ENCODE measurements at places on chromosomes 7 and 10.

DNA sequence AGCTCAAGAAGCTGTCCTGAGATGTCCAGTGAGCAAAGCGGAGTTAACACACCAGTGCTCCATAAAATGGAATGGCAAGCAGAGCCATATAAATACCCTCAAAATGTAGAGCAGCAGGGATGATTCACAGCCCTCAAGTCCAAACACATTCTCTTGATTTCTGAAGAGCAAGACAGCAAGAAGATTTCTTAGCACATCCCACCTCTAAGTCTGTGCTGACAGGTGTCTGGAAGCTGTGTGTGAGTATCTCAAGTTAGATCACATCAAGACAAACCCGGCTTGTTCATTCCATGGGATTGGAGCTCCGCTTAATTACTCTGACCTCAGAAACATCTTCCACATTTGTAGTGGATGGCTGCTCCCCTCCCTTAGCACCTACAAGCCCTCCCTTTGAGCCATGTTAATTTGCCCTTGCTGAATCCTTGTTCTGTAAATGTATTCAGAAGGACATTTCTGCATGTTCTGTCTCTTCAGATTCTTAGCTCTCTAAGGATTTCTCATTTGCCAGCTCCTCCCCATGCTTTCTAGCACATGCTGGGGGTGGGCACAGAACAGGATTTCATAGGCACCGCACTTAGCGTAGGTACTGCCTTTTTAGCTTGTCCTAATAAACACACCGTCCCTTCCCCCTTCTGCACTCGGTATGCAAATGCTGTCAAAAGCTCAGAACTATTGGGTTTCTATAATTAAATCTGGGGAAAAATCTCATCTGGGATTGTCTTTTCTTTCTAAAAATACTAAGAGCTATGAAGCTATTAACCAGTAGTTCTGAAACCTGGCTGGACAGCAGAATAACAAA lies 112.7 kb downstream of the CPXM2 start:
- DNase-seq: no peak

DNA sequence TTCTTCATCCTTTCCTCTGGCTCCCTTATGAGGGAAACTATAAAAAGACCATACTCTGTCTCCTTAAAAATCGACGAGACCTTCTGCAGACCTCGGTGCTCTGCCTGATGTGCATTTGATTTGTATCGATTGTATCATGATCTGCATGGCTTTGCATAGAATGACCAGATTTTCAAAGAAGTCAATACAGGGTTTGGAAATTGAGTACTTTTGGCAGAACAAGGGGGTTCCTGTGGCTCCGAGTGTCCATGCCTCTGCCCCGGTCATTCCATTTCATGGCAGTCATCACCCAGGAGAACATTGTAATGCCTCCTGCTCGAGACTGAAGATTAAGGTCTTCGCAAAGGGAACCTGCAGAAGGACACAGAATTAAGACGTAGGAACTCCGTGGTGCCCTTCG lies 685 bp downstream of the CASP2 start:
- peak; percentile 17 for DNase-seq

- no peak for DNase-seq
Measured at GRCh38 chr10:9043466-9043865, 989.0 kb downstream of the GATA3 start.

DNA sequence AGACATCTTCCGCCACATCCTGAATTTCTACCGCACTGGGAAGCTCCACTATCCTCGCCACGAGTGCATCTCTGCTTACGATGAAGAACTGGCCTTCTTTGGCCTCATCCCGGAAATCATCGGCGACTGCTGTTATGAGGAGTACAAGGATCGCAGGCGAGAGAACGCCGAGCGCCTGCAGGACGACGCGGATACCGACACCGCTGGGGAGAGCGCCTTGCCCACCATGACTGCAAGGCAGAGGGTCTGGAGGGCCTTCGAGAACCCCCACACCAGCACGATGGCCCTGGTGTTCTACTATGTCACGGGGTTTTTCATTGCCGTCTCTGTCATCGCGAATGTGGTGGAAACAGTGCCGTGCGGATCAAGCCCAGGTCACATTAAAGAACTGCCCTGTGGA lies 1.9 kb downstream of the KCND2 start:
- peak; percentile 36 for DNase-seq

DNA sequence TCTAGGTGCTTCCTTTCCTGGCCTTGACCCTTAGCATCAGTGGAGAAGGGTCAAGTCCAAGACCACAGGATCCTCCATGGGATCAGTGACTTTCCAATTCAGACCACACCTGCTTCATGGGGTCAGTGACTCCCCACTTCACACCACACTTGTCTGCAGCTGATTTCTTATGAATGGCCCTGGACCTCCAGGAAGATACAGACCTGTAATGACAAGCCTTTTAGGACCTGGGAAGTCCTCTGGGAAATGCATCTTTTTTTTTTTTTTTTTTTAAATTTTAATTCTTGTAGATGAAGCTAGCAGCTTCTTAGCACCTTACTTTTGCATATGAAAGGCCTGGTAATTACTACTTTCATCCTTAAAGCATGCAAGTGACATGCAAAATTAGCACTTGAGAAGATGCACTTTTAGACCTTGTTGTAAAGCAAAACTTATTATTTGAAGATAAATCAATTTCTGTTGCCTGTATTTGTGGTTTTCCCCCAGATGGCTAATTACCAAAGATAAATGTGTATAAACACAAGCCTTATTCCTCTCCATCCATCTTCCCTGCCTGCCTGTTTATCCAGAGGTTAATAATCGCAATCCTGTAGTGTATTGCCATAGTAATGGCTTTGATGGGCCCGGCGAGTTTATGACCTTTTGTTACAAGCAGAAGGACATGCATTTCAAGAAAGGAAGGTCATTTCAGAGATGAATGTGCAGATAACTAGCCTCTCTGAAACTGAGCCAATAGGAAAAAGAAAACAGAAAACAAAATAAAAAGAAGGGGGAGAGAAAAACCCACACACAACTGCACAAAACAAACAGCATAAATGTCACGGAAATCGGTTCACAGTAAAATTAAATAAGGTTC lies 1018.7 kb downstream of the TYW1 start:
- DNase-seq: no peak

DNA sequence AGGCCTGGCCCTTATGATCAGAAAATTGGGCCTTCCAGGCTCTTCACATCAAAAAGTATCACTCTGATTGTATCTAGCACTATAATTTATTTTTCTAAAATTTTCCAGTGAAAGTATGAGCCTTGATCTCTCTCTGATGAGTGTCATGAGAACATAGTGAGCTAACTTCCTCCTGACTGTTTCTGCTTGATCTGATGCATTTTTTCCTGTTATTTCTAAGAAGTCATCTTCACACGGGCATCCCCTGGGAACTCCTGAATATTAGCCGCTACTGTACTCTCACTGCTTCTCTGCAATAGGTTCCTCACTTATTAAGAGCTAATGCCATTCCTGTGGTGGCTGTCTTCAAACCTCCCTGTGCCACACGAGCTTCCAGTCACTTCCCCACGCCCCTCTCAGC lies 63.1 kb upstream of the ZPBP start:
- no peak for DNase-seq

DNA sequence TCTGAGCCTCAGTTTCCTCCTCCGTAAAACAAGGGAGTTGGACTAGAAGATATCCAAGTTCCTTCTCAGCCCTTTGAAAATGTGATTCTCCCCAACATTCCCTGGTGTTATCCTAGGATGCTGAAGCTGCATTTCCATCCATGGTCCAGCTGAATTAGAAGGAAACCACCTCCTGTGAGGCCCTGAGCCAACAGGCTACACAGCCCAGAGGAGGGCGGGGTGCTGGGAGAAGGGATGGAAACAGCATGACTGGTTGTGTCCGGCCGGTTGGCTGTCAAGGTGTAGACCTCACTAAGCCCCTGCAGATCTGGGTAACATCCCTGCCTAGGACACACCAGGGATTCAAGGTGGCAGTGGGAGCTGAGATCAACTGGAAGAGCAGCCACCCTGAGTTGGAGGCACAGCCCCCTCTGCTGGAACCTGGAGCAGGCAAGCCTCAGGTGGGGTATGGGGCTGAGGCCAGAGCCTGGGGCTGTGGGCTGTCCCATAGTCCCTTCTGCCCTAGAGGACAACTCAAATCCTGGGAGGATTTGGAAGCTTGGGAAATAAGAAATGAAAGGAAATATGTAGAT lies 72.0 kb downstream of the PAX2 start:
- no peak for DNase-seq

GRCh38 chr7:30364773-30365172 lies 80.4 kb downstream of the ZNRF2 start:
- DNase-seq: no peak

GRCh38 chr10:28593811-28594210 lies 60.9 kb downstream of the WAC start:
- DNase-seq: no peak

DNA sequence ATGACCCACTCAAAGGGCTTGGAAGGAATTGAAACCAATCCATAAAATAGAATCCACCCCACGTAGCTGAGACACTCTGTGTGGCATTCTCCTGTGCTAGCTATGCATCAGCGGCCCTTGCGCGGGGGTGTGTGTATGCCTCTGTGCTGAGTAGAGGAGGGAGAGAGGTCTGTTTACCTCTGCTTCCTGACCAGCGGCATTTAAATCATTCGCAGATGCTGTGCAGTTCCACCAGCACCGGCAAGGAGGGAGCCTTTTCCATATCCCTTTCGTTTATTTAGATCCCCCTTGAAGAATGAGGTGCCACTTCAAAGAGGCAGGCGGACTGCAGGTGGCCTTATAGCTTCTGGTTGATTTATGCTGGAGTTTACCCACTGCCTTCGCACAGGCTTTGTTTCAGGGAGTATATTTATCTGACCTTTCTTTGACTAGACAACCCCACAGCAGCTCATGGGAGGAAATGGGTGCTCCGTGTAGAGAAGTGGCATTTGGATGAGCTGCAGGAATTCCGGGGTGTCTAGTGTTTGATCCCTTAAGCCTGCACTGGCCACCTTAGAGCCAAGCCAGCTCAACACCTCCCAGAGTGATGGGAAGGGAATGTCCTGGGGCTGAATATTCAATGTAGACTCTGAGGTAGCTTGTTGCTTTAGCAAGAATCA lies 11.4 kb downstream of the C10orf53 start:
- DNase-seq: peak; percentile 16

DNA sequence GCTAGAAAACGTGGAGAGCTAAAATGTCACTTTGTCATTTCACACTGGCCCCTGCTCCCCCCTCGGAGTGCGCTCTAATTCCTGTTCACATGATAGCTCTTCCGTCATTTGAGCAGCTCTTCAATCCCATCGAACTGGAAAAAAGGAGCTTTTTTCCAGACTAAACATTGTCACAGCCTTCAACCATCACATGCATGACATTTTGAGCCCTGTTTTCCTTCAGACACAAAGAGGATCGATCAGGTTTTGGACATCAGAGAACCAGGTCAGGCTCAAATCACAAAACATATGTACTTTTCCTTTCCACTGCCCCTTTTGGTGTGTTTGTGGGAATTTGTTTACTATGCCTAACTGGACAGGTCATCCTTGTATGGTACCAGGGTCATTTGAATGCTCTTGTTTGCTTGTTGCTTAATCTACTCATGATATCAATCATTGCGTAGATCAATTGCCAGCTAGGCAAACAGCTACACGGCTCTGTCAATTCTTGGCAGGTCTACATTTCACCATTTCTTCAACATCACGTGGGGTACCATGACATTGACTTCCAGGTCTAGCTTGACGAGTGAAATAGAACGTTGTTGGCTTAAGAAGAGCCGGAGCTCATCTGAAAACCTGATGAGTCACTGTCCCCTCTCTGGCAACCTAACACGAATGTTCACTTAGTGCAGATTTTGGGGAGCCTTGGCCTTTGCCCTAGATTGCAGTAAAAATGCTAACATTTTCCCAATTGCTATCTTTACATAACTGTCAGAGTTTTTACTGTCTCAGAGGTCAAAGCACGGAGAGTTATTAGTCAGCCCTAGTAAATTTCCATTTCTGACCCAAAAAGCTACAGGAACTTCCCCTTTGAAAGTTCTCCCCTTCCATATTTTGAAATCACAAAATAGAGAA lies 87.3 kb downstream of the LYZL2 start:
- DNase-seq: peak; percentile 34

DNA sequence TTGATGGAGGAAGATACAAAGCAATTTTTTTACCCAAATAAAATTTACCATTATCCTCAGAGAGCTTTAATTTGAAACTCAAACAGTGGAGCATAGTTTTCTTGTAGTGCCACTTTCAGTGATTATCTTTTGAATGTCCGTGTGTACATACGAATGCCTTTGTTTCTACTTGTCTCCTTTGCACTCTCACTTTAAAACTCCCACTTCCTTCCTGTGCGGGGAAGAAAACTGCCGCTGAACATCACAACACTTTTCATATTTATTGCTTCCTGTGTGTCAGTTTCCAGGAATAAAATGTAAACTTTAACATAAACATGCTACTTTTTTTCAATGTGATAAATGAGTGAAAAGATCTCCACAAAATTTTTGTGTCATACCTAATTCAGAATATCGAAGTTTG lies 102.4 kb downstream of the SEMA3A start:
- DNase-seq: no peak

GRCh38 chr7:19397911-19398310 lies 252.7 kb upstream of the FERD3L start:
- DNase-seq: no peak

GRCh38 chr10:129321727-129322126 lies 145.3 kb upstream of the MGMT start:
- DNase-seq: no peak

- DNase-seq: peak; percentile 47
Measured at GRCh38 chr7:130831817-130832481, 97.9 kb upstream of the KLF14 start.

GRCh38 chr7:106372595-106373318 lies 88.0 kb upstream of the NAMPT start:
- no peak for DNase-seq
